A673 (cell line): ENCODE measurements at places on chromosomes 4 and X.
A peak's percentile ranks its signal among the peaks of the same experiment; 100 is the strongest.

DNA sequence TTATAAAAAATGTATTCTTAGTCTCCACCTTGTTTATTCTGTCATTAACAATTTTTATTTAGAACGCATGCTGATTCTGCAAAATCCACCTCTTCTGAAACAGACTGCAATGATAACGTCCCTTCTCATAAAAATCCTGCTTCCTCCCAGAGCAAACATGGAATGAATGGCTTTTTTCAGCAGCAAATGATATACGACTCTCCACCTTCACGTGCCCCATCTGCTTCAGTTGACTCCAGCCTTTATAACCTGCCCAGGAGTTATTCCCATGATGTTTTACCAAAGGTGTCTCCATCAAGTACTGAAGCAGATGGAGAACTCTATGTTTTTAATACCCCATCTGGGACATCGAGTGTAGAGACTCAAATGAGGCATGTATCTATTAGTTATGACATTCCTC is 75.6 kb upstream of the SMARCA5 start:
- no peak overlapping the region for H3K27ac ChIP-seq
- no peaks in the 10 kb centered on the region for H3K36me3 ChIP-seq
- H3K27me3 ChIP-seq = no peaks in the 10 kb centered on the region
- H3K4me1 ChIP-seq = no peaks in the 10 kb centered on the region

DNA sequence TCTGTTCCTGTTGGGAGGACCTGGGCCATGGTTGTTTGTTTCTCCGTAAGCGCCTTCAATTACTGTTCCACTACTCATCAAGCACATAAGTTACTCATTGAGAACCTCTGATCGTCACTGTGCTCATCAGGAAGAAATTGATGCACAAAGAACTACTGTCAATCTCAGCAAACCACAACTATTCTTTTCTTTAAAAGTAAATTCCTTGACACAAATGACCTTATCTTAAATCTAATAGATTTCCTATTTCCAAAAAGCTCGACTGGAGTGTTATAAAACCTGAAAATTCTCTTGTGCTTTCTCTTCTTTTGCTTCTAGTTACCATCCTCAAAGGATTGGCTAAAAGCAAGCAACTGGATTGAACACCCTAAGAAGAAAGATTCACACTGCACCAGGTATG is at the start of gene MUC7:
TSS of gene MUC7 (plus strand) at position 301 of the 400 bp plus-strand sequence. CDS start 1,825 bp downstream, outside the sequence.
- DNase-seq = peak; percentile 13
- H3K4me3 ChIP-seq = no peak within 1 kb of the TSS

GRCh38 chrX:15150586-15150985 is 119.3 kb downstream of the ASB9 start:
- H3K4me1 ChIP-seq = no peaks in the 10 kb centered on the region
- H3K36me3 ChIP-seq = no peaks in the 10 kb centered on the region
- peaks cover 14% of the 10 kb centered on the region for H3K27me3 ChIP-seq
- no peak for DNase-seq

DNA sequence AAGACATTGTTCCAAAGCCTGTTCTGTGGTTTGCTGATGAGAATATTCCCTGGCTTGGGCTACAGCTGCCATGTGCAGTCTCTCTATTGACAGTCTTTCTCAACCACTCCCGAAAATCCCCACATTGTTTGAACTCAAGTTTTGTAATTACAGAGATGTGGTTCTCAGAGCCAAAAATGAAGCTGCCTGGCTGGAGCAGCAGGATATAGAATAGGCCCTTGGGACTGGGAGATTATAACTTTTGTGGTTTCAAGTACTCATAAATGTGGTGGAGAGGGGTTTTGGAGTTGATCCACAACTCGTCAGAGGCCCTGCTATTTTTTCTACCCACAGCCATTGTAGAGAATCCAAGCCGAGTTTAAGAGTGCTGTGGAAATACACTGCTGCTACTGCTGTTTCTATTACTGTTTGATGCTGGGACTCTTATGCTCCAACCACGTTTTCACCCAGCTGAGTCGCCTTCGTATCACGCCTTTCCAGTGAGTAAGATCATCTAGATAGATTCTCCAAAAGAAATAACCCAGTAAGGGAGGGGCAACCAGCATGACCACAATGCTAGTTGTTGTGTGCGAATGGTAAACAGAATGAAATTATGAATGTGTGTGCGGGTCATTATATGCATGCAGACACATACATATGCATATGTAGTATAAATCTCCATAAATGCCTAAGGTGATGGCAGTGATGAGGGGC is 57.1 kb upstream of the ATXN3L start:
- DNase-seq = peak; percentile 88
- H3K27me3 ChIP-seq = peaks cover 25% of the 10 kb centered on the region
- no peak overlapping the region for H3K4me3 ChIP-seq
- H3K36me3 ChIP-seq = no peaks in the 10 kb centered on the region
- peak overlapping the region; percentile 16 for H3K27ac ChIP-seq
- H3K4me1 ChIP-seq = peaks cover 16% of the 10 kb centered on the region

- H3K4me1 ChIP-seq = no peaks in the 10 kb centered on the region
- DNase-seq = no peak
- H3K27me3 ChIP-seq = no peaks in the 10 kb centered on the region
- no peak overlapping the region for H3K27ac ChIP-seq
- no peak overlapping the region for H3K4me3 ChIP-seq
- no peaks in the 10 kb centered on the region for H3K36me3 ChIP-seq
Measured at GRCh38 chr4:76931576-76932276, 17.8 kb upstream of the SEPTIN11 start.

DNA sequence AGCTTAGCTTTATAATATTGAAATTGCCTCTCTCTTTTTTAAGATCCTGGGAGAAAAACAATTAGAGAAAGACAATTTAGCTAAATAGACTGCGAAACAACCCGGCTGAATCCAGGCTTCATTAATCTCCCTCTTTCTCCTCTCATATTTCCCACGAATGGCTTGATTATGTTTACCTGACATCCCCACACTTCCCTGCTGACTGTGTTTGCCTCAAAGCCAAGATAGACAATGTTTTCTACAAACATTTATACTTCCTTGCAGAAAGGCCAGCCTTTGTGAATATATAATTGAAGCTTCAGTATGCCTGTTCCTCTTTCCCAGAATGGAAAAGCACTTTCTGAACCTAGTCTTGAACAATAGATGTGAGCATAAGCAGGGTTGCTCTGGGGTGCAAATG is 566.8 kb downstream of the PDHA2 start:
- no peaks in the 10 kb centered on the region for H3K27me3 ChIP-seq
- no peak for DNase-seq
- H3K36me3 ChIP-seq = no peaks in the 10 kb centered on the region
- H3K4me3 ChIP-seq = no peak overlapping the region
- peaks cover 4% of the 10 kb centered on the region for H3K4me1 ChIP-seq
